ENCODE measurements at places on chromosomes 6 and 20.

DNA sequence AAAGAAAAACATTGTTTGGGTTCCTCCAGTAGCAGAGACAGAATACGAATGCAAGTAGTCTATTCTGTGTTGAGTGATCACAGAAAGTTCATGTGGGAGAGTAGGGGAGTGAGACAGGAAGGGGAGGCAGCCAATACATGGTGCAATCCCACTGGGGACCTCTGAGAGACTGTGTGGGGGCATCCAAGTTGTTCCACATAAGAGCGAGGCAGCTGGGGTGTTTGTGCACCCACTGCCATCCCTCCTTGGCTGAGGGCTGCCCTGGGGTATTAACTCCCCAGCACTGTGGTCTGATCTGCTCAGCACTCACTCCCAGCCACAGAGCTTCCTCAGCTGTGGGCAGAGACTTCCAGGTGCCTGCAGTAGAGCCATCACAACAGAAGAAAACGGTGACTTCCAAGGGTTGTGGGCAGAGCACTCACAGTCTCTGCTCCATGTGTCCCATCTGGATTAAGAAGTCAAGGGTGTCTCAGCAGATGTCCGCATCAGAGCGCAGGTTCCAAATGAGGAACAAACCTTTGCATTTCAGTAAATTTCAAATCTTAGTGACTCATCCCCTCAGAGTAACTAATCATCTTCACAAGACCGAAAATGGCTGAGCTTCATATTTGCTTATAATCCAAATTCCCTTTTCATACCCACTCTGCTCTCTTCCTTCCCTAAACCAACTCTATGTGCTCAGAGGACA, 101.9 kb upstream of the NAA20 start:
- no peak for DNase-seq

DNA sequence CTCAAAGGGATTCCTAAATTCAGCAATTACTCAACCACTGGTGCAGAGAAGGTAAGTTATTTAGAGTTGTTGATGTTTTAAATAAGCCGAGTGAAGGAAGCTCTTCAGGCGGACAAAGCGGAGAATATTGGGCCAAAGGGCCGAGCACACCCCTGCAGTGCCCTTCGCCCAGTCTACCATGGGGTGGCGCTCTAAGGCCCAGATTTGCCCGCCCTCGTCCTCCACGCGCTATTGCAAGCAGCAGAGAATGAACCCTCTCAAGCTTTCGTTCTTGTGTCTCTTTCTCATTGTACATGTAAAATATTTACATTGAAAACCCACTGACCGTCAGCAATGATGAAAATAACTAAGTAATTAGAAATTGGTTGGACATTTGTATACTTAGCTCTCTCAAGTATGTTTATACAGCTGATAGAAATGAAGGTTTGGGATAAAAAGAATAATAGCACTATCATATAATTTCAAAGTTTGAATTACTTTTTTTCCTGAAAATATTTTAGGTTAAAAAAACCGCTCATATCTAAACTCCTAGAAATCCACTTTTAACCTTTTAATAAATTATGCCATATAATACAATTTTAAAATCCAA, 195.0 kb upstream of the CEP162 start:
- peak; percentile 90 for DNase-seq

DNA sequence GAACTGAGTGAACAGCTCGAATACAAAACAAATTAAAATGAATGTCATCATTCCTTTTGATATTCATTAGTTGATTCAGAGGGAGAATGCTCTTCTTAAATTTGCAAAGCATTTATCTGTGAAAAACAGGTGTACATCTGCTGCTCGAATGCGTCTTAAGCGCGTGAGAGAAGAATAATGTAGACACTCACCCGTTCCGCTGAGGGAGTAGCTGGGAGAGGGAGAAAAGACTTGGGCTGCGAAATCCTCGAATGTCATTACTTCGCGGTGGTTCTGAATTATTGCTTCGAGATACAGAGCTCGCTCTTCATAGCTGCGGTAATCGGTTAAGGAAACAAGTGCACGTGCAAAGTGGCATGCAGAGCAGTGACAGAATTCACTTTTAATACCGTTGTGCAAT, 43.9 kb downstream of the INSM1 start:
- no peak for DNase-seq

- DNase-seq, result no peak
Measured at GRCh38 chr6:43331470-43331869, 22.8 kb upstream of the CRIP3 start.

DNA sequence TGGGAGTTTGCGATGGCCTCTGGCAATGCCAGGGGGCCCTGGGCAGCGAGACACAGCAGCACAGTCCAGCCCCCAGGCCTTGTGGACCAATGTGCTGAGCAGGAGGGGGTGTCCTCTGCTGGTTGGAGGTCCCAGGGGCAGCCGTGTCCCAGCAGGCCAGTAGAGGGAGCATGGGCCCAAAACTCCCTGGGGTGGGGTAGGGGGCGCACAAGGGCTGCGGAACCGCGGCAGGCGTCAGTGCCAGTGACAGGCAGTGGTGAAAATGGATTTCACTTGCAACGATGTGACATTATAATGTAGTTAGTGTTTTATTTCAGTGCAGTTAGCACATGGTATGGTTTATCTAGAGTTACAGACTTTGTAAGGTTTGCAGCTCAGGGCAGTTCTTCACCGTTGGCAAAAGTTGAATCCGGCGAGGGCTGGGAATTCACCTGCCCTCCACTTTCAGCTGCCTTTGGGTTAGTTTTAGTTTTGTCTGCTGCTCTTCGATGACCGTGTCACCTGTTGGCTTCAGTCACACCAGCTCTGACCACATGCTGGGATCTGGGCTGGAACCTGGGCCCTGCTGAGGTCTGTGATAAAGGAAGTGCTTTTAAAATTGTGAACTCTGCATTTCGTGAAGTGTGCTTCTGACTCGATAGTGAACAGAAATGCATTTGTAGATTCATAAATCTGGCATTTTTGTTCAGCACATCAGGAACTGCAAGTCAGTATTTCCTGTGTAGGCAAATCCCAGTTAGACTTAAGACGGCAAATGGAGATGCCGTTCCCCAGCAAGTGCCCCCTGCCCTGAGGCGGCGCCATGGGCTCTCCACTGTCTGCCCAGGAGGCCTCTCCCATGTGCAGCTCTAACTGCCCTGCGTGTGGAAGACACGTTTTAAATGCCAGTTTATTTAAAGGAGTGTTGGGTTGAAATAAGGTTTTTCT, 46.8 kb downstream of the PYGB start:
- peak; percentile 59 for DNase-seq

DNA sequence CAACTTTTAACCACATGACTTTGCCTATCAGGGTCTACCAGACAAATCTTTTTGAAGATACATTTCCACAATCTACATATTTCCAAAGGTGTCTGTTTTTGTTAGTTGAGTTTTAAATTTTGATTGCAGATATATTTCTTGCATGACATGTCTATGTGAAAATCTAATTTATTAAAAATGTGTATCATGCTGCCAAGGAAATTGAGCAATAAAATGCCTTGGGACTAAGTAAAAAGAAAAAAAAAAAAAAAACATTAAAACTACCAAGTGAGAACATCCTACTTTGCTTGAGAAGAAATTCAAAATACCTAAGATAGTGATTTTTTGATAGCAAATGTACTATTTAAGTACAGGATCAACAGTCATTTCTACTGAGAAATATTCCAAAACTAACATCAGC, 17.7 kb downstream of the SLC17A5 start:
- no peak for DNase-seq

GRCh38 chr6:139977887-139978332, 603.5 kb upstream of the CITED2 start:
- DNase-seq, result no peak

- DNase-seq, result no peak
Measured at GRCh38 chr6:89616531-89616930, 22.0 kb downstream of the LYRM2 start.

- no peak for DNase-seq
Measured at GRCh38 chr6:114558153-114558552, 215.3 kb upstream of the HS3ST5 start.

DNA sequence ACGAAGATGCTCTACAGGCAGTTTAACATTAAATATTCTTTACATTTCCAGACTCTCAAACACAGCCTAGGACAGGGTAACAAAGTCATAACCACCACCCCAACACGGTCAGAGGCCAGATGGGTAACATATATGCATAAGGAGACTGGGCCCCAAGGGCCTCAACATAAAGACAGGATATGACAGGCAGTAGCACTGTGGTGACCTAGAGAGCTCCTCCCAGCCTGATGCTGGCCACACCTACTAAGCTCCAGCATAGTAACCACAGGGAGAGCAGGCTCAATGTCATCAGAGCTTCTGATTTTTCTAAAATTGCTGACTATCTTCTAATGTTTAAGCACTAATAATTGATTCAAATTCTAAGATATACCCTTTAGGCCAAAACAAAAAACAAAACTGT, 21.7 kb downstream of the SMLR1 start:
- DNase-seq, result no peak

DNA sequence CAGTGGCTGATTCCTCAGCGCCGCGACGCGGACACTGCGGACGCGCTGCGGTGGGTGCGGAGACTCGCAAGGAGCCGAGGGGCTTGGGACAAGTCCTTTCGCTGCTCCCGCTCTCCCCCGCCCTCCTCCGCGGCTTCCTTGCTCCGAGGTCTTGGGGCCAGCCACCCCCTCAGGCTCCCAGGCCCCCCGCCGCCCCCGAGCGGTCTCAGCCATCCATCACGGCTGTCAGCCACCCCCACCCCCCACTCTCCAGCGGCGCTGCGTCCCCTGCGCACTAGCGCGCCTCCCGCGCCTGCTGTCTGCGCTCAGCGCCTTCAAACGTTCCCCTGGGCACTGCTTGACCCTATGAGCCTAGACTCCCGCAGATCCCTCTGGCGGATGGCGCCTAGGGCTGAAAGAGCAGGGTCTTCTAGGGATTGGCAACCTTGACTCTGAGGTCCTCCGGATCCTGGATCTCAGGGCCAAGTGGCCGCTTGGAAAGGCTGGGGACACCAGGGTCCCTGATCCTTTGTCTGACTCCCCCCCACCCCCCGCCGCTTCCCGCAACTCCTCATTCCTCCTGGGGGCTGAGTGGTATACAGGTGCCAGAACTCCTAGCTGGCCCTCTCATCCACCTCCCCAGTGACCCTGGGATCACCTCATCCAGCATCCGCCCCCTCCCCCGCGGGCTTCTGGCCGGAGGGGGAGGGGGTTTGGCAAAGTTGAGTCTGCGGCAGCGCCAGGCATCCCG, 1.4 kb downstream of the SLC12A5 start:
- no peak for DNase-seq

- DNase-seq, result no peak
Measured at GRCh38 chr6:36117658-36118549, 12.4 kb upstream of the MAPK13 start.

Measured in glutamatergic neuron (in vitro differentiated cells).